ENCODE measurements at places on chromosomes 16 and 17.

DNA sequence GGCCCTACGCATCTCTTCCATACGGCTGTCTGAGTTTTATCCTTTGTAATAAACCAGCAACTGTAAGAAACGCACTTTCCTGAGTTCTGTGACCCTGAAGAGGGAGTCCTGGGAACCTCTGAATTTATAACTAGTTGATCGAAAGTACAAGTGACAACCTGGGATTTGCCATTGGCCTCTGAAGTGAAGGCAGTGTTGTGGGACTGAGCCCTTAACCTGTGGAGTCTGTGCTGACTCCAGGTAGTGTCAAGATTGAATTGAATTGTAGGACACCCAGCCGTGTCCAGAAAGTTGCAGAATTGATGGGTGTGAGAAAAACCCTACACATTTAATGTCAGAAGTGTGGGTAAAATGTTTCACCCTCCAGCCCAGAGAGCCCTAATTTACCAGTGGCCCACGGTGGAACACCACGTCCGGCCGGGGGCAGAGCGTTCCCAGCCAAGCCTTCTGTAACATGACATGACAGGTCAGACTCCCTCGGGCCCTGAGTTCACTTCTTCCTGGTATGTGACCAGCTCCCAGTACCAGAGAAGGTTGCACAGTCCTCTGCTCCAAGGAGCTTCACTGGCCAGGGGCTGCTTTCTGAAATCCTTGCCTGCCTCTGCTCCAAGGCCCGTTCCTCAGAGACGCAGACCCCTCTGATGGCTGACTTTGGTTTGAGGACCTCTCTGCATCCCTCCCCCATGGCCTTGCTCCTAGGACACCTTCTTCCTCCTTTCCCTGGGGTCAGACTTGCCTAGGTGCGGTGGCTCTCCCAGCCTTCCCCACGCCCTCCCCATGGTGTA lies 1.5 kb downstream of the GAA start:
- no peak for DNase-seq

DNA sequence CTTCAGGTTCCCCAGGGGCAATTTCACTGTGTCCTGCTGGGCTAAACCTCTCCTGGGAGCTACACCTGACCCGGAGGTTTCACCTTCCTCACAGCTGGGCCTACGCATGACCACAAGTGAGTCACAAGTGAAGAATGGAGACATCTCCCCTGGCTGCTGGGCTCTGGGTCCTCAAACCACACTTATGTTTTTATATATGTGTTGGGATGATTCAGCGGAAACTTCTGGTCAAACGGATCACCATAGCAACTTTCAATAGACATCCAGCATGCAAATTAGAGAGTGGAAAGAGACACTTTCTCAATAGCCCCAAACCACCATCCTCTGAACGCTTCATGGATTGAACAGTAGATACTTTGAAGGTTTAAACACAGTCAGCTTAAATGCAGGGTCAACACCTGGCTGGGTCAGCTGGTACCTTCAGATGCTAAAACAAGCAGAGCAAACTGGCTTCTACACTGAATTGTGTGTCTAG lies 28.0 kb upstream of the MAF start:
- peak; percentile 25 for DNase-seq

- DNase-seq, result no peak
Measured at GRCh38 chr16:55605754-55606336, 39.4 kb downstream of the CAPNS2 start.

- DNase-seq, result peak; percentile 76
Measured at GRCh38 chr16:81996664-81997509, 14.4 kb downstream of the SDR42E1 start.

DNA sequence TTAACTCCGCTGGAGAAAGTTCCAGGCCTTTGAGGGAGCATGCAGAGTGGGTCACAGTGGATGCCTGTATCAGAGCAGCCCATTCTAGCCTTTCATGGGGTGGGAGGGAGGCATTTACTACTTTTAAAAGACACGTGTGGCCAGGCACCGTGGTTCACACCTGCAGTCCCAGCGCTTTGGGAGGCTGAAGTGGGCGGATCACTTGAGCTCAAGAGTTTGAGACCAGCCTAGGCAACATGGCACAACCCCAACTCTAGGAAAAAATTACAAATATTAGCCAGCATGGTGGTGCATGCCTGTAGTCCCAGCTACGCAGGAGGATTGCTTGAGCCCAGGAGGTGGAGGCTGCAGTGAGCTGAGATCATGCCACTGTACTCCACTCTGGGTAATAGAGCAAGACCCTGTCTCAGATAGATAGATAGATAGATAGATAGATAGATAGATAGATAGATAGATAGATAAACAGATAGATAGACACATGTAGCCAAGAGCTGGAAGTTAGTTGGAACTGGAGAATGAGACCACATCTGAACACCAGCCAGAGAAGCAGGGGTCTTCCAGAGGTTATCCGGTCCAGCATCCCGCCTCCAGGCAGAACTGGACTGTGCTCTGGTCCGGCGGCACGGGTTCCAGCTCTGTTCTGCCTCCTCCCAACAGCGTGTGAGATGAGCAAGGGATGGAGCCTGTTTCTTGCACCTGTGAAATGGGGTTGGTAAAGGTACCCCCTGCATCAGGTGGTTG lies 3.6 kb downstream of the ADCY7 start:
- DNase-seq, result no peak

GRCh38 chr17:79482727-79483521 lies 127.9 kb downstream of the RBFOX3 start:
- DNase-seq, result no peak

DNA sequence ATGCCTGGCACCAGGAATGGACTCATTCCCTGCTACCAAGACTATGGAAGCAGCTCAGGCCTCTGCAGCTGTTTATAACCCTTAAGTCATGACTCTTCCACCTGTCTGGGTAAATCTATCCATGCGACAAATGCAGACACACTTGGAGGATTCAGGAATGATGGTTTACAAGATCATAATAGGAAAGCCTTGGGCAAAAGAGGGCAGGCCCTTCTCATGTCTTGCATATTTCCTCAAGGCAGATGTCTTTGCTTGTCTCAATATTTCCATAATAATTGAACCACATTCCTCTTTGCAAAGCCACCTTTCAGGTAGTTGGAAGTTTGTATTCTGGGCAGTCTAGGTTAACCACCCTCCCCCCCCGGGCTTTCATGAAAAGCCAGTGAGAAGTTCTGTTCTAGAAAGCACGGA lies 884 bp upstream of the JPT1 start:
- no peak for DNase-seq

DNA sequence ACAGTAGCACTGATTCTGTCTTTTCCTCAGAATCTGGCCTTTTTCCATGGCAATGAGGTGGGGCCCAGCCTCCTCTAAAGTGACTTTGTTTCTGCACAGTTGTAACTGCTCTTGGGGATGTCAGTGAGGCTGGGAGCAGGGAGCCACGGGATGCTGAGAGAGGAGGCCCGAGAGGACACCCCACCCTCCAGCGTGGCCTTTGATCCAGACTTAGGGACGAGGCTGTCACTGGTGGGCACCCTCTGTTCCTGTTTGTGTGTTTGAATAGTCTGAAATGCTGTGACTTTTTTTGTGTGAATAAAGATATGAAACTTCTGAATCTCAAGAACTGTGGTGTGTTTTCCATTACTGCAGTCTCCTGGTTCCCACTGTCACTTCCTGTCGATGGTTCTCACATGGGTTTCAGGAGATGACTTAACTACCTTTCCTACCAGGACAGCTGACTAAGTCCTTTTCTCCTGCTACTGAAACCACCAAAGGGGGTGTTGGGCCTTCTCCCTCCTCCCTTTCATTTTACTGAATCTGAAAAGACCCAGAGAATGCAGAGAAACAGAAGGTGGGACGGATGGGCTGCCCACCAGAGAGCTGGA lies 18.6 kb downstream of the KCTD2 start:
- no peak for DNase-seq

- no peak for DNase-seq
Measured at GRCh38 chr17:16488968-16489337, 3.0 kb downstream of the LRRC75A start.

GRCh38 chr16:50198802-50199403 lies 45.8 kb downstream of the TENT4B start:
- no peak for DNase-seq

DNA sequence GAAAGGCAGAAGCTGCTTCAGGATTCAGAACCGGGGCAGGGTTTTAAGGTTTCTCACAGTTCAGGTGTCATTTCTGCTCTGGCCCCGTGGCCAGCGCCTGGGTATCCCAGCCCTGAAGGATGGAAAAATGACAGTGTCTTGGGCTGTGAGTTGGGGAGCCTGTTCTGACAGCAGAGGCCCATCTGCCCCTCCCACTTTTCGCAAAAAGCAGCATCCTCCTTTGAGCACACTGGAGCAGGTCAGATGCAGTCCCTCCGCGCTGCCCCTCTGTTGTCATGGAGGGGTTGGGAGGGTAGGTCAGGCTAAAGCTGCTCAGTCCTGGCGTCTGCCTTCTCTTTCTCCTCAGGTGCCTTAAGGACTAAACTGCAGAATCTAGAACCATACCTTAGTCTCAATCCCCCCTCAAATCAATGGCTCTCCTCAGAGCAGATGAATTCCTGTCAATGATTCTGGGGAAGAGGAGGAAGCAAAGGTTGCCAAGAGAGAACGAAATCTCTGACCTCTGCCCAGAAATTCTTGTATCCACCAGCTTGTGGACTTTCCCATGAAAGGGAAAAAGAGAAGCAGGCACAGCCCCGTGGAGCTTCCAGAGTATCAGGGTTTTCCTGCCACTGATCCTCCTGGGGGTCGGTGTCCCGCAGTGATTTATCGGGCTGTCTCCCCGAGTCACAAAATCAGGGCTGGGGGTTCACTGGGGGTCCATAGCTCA lies 7.3 kb downstream of the NEUROD2 start:
- DNase-seq, result no peak

- no peak for DNase-seq
Measured at GRCh38 chr16:2709588-2709984, 10.4 kb downstream of the PRSS27 start.

GRCh38 chr16:75486676-75487313 lies 8.4 kb downstream of the CHST6 start:
- DNase-seq, result no peak

- DNase-seq, result no peak
Measured at GRCh38 chr17:4530799-4531730, 24.1 kb downstream of the MYBBP1A start.

GRCh38 chr17:80327518-80327917 lies 66.9 kb downstream of the RNF213 start:
- no peak for DNase-seq

DNA sequence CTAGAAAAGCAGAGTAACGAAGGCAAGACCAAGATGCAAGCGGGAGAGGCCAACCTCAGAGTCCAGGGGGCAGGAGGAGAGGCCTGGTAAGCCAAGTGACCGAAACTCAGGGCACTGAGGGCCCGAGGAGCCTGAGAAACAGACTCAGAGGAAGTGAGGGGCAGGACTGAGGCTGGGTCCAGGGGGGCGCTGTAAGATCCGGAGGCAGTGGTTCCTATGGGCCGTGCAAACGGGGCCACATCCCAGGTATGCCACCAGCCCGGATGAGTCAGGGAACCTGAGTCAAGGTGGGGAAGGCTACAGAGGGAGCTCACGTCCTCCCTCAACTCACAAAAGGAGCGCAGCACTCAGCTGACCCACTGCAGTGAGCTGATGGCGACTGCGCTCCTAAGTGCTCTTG lies 8.3 kb downstream of the ZDHHC7 start:
- DNase-seq, result no peak

- DNase-seq, result no peak
Measured at GRCh38 chr17:18970582-18971480, 18.9 kb downstream of the SLC5A10 start.

- no peak for DNase-seq
Measured at GRCh38 chr17:3771140-3771539, 29.8 kb downstream of the ITGAE start.

- no peak for DNase-seq
Measured at GRCh38 chr16:30470632-30470995, 1.9 kb upstream of the ITGAL start.

DNA sequence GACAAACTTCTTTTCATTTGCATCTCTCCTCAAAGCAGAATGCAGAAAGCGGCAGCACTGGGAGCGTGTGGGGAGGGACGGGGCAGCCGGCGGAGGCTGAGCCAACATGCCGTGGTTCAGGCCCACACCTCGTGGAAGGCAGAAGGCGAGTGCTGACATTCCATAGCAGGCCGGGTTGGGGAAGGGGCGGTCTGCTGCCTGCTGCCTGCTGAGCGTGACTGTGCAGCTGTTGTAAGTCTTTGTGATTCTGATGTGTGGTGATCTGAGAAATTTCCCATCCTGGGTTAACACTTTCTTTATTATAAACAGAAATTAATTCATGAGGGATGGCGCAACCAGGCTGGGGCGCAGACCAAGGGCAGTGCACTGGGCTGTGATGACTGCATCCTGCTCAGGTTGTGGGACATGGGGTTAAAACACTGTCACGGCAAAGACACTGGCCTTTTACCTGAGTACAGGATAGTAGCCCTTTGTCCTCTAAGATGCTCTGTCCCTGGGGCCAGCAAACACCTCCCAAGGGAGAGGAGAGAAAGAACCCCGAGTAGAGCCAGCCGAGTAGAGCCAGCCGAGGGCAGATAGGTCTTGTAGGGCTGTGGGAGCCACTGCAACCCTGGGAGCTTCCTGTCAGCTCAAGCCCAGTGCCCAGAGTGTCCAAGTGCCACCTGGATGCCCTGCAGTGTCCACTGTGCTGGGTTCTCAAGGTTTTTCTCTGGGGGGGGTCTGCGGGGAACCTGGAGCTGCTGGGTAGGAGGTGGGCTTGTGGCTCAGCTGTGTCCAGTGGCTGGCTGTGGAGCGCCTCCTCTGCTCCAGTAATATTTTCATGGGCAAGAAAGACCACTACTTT lies 8.8 kb upstream of the DNASE1 start:
- no peak for DNase-seq

DNA sequence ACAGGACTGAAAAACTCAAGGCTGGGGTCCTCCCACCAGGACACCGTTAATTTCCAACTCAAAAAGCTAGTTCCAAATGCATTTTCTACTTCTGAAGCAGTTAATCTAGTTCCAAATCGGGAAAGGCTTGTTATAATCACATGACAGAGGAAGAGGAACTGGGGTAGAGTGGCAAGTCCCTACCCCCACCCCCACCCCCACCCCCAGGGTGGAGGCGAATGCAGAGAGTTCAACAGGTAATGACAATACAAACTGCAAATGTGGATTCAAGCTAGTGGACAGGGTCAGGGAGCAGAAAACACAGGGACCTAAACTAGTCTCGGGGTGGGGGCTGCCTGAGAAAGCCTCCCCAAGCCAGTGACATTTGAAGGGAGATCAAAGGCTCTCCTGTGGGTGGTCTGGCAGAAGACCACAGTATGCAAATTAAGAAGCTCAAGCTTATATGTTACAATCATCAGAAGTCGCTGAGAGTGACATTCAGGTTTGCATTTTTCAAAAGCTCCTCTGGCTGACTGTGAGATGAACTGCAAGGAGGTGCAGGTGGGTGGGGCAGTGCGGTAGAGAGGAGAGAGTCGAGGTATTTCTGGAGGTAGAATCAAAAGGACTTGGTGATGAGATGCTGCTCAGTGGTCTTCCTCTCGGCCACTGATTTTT lies 56.4 kb upstream of the SLC25A19 start:
- DNase-seq, result no peak

GRCh38 chr17:17511881-17512858 lies 16.0 kb upstream of the RASD1 start:
- peak; percentile 98 for DNase-seq

GRCh38 chr17:80662557-80662956 lies 117.9 kb downstream of the RPTOR start:
- DNase-seq, result no peak

GRCh38 chr16:62907562-62907961 lies 871.3 kb upstream of the CDH8 start:
- DNase-seq, result no peak
